ENCODE measurements at places on chromosomes 6 and 20.

DNA sequence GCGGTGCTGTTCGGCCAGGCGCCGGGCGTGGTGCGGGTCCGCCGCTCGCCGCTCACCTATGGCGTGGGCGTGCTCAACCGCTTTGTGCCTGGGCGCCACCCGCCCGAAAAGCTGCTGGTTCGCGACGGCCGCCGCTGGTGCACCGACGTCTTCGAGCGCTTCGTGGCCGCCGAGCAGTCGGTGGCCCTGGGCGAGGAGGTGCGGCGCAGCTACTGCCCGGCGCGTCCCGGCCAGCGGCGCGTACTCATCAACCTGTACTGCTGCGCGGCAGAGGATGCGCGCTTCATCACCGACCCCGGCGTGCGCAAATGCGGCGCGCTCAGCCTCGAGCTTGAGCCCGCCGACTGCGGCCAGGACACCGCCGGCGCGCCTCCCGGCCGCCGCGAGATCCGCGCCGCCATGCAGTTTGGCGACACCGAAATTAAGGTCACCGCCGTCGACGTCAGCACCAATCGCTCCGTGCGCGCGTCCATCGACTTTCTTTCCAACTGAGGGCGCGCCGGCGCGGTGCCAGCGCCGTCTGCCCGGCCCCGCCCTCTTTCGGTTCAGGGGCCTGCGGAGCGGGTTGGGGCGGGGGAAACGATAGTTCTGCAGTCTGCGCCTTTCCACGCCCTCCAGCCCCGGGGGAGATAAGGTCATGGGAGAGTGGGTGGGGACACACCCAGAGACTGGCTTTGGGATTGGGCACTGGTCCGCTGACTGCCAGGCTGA lies 15.7 kb downstream of the ADISSP start:
- peak; percentile 68 for DNase-seq

DNA sequence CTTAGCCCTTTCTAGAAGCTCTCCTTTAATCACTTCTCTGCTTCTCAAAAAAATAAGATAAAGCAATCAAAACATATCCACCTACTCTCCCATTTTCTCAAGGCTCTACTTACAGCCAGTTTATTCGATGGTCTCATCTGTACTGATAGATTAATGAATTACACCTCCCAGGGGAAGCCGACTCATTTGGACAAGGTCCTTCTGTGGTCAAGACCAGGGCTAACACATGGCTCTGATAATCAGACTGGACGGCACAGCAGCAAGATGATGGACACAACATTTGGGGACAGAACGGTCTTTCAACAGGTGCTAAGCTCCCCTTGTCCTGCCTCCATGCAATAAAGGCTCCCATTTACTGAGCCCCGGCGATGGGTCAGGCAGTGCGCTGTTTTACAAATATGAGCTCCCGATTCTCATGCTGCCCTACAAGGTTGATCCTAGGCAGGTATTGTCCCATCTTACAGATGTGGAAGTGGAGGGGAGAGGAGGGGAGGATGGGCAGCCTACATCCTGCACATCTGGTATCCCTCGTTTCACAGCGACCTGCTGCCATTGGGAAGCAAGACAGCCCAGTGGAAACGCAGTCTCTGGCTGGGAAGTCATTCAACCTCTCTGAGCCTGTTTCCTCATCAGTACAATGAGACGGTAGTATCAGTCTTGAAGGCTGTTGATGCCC lies 15.7 kb downstream of the CPNE5 start:
- no peak for DNase-seq

DNA sequence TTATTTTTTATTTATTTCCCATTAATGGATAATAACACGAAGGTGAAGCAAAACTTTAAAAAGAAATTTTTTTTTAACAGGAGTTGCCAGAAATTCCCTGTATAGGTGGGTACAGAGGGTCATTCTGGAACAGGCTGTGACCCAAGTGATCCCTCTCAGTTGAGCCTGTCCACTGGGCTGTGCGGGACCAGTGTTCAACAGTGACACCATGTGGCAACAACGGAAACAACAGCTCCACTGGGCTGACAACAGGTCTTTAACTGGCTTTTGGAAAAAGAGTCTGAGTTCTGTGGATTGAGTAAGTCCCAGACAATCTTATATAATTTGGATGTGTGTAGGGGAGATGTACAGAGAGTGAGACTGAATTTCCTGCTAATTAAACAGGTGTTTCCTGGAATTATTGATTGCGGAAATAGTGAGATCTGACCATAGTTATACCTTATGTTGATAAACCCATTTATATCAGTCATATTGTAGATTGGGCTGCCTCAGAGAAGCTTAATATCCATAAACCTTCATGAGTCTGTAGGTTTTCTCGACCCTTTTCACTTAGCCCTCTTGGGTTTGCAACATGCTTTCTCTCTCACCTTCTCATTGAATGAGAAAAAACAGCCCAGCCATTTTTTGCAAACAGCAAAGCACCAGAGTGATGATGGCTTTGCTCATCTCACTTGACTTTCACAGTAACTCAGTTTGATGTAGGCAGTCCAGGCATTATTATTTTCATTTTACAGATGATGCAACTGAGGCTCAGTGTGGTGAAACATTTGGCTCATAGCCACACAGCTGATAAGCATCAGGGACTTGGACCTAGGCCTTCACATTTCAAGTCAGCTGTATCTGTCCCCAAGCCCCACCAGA lies 17.5 kb downstream of the KIAA1755 start:
- no peak for DNase-seq

DNA sequence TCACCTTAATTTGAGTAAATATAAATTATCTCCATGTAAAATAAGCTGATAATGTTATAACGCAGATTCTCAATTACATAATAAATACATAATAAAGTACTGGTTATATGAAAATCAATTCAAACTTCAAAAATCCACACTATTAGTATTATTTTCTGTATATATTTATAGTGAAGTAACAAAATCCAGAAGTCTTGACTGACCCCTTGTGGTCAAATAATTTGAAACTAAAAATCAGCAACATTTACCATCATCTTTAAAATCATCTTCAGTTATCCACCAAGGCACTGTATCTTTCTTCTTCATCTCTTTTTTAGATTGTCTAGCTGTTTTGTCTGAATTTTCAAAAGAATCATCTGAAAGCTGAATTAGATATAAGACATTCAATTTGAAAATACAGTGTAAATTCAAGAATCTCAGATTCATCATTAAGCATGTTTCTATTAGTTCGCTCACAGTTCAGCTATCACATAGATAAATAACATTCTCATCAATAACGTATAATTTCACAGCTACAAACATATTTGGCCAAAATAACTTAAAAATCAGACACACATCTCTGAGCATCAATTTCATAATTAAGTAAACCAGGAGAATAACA lies 6.5 kb downstream of the CEP162 start:
- DNase-seq: peak; percentile 72

- no peak for DNase-seq
Observed at GRCh38 chr6:134230940-134231339, 87.0 kb downstream of the SGK1 start.

- DNase-seq: no peak
Observed at GRCh38 chr6:26412228-26412627, 10.2 kb downstream of the BTN3A1 start.

- no peak for DNase-seq
Observed at GRCh38 chr6:75620381-75621304, 19.0 kb downstream of the SENP6 start.

DNA sequence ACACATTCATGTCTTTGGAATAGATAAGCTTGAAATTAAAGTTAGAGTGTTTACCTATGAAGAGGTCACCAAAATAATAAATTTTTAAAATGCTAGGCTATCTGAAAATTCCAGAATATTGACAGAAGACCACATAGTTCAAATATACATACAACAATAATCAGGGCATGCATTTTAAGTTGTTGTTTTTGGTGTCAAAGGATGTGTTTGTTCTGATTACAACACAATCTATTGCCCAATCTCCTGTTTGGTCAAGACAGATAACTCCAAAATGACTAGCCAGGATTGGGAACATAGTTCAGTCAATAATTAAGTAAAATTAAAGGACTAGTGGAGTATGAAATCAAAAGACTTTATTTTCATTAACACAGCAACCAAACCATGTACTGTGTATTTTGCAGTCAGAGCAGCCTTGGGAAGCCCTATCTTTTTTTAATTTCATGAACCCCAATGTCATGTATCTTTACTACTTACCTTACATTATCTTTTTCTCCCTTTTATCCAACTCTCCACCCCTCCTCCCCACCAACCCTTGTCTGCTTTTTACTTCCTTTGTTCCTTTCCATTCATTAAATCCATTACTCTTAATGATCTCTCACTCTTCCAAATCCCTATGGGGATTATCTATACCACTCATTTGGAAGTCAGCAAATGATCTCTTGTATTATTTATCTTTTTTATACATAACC lies 111.2 kb downstream of the CDK19 start:
- no peak for DNase-seq

DNA sequence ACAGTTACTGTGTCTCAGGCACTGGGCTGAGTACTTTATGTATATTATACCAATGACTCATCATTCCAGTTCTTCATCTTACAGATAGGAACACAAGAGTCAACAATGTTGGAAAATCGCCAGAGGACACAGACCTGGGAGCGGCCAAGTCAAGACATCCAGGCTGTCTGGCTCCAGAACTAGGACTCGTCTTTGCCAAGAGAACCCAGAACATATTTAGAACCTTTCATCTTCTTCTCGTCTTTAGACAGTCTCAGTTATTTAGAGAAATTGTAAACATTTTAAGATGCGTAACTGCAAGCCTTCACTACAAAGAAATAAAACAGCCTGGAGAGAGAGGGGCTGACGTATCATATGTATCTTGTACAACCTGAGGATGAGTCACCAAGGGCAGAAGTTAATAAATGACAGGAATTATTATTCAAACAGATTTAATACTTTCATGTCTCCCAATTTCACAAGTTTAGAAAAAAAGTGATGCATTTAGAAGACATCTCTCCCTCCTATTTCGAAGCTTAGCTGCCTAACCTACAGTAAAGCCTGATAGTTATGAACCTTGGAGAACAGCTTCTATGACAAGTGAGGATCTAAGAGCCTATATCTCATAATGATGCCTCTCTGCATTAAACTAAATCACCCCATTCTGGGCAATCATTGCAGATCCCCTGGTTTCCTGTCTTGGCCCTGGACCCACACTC lies 43.4 kb downstream of the SLC22A3 start:
- no peak for DNase-seq

GRCh38 chr6:140178520-140178919 lies 804.1 kb upstream of the CITED2 start:
- DNase-seq: no peak

DNA sequence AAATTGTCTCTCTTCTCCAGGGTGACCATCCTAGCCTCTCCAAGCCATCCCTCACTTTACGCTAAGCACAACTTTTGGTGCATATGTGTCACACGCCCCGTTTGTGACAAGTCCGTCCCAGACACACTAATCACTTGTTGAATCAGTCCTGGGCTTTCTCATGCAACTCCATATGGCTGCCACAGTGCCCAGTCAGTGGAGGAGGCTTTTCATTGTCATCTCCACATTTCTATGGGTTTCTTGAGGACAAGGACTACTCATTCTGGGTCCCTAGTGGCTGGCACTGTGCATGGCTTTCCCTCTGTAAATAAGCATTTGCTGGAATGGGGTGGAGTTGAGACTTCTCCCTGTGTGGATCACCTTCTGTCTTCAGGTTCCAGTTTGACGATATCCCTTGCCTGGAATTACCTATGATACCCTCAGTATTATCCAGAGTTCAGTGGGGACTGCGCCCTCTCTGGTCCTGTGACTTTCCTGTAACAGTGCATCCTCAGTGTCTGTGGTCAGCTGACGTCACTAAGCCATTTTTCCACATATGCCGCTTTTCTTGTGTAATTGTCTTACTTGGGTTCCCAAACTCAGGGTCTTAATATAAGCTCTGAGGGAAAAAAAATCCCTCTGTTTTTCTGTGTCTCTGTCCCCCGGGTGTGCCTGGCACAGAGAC lies 59.8 kb upstream of the MYL9 start:
- no peak for DNase-seq

DNA sequence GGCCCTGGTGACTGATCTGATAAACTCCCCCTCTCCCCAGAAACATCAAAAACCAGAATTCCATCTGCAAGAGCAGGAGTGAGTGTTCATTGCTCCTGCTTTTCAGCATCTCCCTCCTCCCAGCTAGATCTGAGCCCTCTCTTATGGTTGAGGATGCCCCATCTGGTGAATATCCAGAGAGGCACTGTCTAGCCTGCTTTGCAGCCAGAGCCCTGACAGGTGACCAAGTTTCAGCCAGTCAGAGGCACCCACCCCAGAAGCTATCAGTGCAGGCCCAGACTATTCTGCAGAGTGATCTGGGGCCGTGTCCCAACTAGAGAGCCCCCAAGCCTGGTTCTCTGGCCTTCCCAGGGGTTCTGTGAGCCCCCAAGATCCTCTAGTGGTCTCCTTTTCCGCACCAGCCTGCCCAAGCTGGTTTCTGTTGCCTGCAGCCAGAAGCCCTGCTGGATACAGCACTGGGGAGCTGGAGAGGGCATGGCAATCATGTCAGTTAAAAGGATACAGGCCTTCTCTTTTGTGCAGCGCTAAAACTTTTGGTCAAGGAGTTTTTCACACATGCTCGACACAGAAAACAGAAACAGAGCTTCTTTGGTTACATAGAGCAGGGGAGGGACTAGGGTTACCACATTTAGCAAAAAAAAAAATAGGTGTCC lies 6.6 kb upstream of the BMP7 start:
- DNase-seq: no peak

DNA sequence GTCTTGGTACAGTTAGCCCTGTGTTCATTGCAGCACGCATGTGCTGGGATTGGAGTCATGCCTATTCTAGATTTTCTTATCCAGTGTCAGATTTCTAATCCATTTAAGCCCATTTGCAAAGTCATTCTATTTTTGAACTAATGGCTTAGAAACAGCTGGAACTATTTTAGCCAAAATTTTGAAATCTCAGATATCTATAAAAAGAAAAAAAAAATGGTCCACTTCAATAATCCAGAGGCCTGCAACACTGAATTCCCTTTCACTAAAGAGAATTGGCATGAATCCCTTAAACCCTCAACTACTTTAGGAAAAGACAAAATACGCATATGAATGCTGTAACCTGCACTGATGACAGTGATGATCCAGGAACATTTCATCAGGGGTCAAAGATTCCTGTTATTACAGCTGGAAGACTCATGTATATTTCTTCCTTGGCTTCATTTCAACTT lies 1.5 kb downstream of the COL21A1 start:
- DNase-seq: no peak

DNA sequence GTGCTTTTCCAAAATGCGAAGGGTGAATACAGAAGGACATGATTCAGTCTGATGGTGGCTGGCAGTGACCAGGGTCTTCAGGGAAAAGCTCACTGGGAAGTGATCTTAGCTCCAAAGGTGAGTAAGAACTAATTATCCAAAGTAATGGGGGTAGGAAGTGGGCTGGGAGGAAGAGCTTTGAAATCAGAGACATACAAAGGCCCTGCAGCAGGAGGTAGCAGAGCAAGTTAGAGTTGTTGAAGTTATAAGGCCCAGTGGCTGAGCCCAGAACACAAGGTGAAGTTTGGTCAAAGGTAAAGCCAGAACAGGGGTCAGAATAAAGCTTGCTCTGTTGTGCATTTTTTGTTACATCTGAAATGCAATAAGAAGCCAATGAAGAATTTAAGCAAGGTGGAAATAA lies 81.2 kb downstream of the PLCB1 start:
- no peak for DNase-seq

DNA sequence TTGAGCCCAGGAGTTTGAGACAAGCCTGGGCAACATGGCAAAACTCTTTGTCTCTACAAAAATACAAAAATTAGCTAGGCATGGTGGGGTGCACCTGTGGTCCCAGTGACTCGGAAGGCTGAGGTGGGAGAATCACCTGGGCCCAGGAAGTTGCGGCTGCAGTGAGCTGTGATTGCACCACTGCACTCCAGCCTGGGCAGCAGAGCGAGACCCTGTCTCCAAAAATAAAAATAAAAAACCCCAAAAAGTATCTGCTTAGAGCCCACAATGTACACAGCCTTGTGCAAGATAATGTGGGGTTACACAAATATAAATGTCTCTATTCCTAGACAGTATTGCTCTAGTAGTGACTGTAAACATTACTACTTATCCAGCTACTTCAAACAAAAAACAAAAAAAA lies 5.9 kb downstream of the ESF1 start:
- no peak for DNase-seq
